ENCODE measurements at places on chromosomes 12 and 14.

DNA sequence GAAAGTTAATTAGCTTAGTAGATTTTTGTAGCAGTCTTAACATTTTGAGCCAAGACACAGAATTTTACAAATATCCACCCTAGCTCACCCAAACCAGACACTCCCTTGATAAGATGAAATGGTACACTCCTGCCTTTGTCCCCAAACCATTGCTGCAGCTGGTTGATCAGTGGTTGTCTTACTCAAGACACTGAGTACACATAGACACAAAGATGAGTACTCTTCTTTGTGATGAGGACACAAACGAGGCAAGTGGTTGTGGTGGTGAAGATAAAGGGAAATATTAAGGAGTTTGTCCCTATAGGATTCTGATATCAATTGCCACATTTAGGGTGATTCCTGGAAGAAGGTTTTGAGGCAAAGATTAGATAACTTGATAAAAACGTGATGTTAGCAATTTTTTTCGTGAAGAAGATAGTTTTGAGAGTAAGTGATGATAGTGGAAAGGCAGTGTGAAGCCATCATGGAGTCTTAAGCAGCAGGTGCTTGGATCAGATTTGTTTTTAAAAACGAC, 21.4 kb upstream of the ATP2B1 start:
- peak; percentile 11 for DNase-seq

- DNase-seq = no peak
These were observed 169.9 kb downstream of the CRADD start for GRCh38 chr12:93846936-93847516.

DNA sequence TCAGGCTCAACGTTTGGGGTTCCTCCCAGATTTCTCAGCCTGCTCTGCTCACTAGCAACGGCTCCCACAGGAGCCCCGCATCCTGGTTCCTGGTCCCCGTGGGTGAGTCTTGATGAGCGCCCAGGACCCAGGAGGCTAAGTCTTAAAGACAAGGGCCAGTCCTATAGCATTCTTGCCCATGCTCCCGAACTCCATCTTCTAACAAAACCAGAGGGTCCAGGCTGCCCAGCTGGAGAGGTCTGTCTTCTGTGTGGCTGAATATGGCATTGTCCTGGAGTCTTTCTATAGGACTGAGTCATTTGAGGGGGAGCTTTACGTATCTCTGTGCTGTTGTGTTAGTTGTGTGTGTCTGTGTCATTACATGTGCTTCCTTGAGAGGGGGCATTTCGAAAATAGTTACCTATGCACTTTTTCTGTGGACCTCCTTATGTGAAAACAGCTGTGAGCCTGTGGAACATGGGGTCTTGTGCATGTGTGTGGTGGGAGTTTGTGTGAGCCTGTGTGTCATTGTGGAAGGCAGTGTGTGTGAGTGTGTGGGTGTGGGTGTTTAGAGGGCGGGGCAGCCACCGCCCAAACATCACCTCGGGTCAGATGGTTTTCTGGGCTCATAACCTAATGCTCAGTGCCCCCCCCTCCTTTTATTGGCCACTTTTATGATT, 9.1 kb upstream of the TBX5 start:
- DNase-seq = no peak

- DNase-seq = no peak
These were observed 319.8 kb downstream of the ZFP36L1 start for GRCh38 chr14:68473069-68473468.

DNA sequence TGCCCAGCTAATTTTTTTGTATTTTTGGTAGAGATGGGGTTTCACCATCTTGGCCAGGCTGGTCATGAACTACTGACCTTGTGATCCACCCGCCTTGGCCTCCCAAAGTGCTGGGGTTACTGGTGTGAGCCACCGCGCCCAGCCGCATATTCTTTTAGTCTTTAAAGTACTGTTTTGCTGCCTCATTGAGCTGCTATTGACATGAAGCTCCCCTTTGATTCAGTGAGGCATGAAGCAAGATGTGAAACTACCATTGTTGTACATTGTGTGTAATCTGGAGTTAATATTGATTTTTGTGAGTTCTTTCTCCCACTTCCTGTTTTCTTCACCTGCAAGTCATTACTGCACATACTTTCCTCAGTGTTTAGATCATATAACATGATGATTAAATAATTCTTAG, 80.8 kb downstream of the MNAT1 start:
- DNase-seq = no peak

Measured in inflammatory macrophage treated with lipopolysaccharide for 1 hour (primary cell).